ENCODE measurements at places on chromosomes 16 and 17. TPM values are rescaled to one million over a fixed set of nuclear protein-coding genes. Genes with fewer than 3 reads are reported as not detected.

The TNFRSF17 gene
- total RNA-seq: not detected

The KCNH4 gene
- not detected for total RNA-seq

The PDPK1 gene
- 30.4 TPM for total RNA-seq

The USP43 gene
- total RNA-seq: 11.2 TPM

The CES5A gene
- 0.16 TPM for total RNA-seq

GRCh38 chr17:78933025-78933958 lies 8.1 kb upstream of the TIMP2 start:
- DNase-seq: no peak

DNA sequence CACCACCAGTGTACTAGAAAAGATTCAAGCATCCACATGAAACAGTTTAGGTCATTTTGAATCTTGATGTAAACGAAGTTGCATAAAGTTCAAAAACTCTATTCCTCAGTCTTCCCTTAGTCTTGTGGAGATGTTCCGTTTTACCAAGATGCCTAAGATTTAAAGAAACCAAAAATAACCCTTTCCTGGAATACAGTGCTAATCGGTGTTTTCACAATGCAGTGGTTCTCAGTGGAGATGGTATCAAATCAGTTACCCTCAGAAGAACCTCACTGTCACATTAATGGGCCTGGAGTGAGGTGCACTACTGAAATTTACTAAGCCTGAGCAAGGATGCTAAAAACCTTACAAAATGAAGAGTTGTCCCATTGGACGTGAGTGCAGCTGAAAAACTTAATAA lies 9.1 kb downstream of the PTRH2 start:
- DNase-seq: no peak

GRCh38 chr17:50629902-50630301 lies 4.8 kb upstream of the ABCC3 start:
- DNase-seq: no peak

DNA sequence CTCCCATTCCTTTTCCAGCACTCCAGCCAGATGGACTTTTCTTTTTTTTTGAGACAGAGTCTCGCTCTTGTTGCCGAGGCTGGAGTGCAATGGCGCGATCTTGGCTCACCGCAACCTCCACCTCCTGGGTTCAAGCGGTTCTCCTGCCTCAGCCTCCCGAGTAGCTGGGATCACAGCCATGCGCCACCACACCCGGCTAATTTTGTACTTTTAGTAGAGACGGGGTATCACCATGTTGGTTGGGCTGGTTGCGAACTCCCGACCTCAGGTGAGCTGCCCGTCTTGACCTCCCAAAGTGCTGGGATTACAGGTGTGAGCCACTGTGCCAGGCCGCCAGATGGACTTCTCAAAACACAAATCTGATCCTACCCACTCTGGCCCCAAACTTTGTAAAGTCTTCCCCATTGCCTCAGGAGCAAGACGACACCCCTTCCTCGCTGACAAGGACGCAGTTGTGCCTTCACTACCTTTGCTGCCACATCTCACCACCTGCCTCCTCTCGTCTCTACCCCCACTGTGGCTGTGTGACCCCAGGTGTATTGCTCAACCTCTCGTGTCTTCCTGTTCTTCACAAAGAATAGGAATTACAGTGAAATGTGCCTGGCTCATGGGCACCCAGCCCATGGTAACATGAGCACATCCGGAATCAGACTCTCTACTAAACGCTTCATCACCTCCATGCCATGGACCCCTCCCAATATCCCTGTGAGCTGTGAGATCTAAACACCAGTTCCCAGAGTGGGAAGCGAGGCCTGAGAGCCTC lies 3.7 kb upstream of the BANP start:
- no peak for DNase-seq

DNA sequence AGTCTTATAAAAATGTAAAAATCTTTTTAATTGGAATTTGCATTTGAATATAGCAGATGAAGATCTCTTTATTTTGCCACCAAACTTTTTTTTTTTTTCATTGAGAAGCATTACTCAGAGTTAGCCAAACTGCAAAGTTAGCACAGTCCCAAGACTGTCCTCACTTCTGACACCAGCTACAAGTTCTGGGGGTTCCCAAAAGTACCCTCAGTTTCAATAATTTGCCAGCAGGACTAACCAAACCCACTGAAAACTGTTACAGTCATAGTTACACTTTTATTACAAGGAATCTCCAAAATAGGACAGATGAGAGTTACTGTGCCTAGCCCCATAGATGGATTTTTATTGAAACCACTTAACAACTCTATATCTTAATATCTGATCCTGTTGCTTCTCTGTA lies 144.1 kb downstream of the CHD9 start:
- DNase-seq: no peak

- DNase-seq: no peak
Measured at GRCh38 chr16:14464796-14465195, 165.3 kb downstream of the PARN start.

DNA sequence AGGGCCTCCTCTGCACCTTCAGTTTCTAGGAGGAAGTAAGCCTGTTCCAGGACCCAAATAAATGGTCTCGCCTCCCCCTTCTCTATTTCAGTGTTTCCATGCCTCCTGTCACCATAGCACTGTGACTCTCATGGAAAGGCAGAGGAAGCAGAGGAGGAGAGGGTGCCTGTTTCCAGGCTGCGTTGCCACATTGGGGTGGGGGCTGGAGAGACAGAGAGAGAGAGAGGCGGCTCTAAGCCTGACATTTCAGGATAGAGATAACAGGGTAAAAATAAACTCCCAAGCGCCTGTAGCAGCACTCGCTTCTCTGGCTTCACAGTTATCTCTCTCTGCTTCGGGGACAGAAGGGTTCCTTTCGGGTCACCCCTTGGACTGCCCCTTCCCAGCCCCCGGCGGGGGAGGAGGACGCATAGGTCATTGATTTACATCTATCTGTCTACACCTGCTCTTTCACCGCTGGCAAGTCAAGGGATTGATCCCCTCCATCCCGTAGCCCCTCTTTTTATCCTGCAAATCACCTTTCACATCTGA lies 71.2 kb upstream of the MRTFB start:
- no peak for DNase-seq

- DNase-seq: peak; percentile 41
Measured at GRCh38 chr16:27243725-27244362, 24.7 kb downstream of the NSMCE1 start.

GRCh38 chr16:81238296-81239011 lies at the start of gene BCO1:
TSS of gene BCO1 (plus strand) at chr16:81238689. CDS start at chr16:81238909, 220 bp downstream.
- DNase-seq: peak; percentile 76

GRCh38 chr17:76826330-76827068 lies 41.7 kb upstream of the MGAT5B start:
- DNase-seq: no peak

DNA sequence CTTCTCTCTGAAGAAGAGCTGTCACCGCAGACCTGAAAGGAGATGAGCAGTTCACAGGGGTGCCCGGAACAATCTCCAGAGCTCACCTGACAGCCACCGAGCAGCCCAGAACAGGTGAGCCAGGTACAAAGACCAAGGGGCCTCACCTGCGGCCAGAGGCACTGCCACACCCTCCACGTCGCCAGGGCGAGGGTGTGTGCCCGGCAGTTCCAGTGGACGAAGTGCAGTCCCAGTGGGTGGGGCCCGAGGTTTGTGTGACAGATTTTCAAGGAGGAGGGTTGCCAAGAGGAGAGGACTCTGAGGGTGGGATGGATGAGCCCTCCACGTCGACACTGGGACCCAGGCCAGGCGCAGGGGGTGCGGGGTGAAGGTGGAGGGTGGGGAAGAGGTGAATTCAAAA lies 61.7 kb downstream of the SMPD3 start:
- no peak for DNase-seq

All from endodermal cell (in vitro differentiated cells).